ENCODE measurements at places on chromosomes 4 and X.

DNA sequence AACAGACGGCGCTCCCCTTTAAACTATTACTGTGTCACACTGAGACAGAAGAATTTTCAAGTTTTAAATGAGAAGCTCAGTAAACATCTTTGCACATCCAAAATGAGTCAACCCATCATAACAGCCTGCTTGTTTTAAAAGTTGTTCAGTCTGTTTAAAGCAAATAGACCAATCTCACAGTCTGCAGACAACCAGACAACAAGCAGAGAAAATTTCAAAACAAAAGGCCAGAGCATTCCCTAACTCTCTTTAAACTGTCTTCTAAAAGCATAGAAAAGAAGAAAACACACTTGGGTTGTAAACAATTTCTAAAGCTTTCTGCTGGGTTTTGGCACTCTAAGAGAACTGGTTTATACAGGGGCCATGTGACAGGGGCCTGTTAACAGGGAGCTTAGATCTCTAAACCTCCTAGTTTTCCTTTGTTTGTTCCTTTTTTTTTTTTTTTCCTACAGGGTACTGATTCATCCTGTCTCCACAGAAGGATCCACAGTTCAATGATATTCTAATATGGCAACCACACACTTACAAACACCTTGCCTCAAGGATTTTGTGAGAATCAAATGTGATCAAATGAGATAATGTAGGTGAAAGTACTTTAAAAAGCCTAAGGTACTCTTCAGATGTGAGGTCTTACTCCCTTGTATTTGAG lies 100.8 kb upstream of the MAML3 start:
- no peak for DNase-seq

GRCh38 chr4:107036584-107037198 lies 578 bp upstream of the DKK2 start:
- DNase-seq, result no peak

DNA sequence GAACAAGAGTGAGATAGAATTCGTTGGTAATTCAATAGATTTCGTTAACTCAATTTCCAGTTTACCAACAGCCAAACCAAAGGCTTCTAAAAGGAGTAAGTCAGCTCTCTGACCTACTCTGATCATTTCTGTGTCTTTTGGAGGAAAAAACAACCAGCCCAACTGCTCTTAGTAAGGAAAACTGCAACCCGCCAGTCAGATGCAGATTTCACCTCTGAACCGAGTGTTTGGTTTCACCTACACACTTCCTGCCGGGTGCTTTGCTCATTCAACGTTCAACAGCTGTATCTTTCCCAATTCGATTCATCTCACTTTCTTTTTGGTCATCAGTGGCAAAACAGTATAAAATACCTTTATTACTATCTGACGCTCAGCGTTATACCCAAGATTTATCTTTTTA lies 24.5 kb downstream of the TMSB4X start:
- DNase-seq, result no peak

DNA sequence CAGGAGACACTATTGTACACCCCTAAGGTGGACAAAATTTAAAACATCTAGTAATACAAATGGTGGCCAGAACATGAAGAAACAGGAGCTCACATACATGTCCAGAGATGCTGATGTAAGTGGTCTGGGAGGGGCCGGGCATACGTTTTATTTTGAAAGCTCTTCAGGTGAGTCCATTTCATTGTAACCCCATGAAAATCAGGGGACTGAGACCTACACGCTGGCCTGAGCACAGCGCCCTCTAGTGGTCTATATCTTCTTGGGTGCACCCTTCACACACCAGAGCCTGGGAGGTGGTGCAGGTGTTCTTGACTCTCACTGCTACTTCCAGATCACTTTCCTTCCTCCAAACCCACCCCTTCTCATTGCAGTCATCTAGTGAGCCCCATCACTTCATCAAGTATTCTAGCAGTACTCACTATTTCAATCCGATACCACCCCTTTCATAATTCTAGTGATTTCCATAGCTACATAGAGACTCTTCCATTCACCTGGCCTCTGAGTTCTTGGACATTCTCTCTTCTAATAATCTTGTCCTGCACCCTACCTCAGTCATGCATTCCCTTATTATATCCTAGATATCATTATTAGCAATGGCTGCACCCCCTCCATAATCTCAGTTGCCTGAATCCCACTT lies 4.3 kb upstream of the TLR6 start:
- DNase-seq, result no peak

GRCh38 chrX:110180176-110180927 lies 137.5 kb downstream of the AMMECR1 start:
- no peak for DNase-seq

DNA sequence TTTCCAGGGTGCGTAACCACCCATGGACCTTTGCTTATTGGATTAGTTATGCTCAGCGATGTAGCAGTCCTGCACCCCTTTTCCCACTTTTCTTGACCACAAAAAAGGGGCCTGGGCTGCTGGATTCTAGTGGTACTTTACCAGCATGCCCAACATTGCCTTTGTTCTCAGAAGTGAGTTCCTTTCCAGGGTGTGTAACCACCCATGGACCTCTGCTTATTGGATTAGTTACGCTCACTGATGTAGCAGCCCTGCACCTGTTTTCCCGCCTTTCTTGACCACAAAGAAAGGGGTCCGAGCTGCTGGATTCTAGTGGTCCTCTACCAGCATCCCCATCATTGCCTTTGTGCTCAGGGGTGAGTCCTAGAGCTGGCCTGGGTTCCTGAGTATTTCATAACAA lies 138.2 kb downstream of the COX18 start:
- no peak for DNase-seq

- no peak for DNase-seq
These were observed 5.6 kb upstream of the SMIM31 start for GRCh38 chr4:164748375-164748774.

Data from C1 segment of cervical spinal cord (tissue), 14 donors.